ENCODE measurements at places on chromosomes 7 and 10. TPM values are rescaled to one million over a fixed set of nuclear protein-coding genes. Genes with fewer than 3 reads are reported as not detected.

Gene TMEM229A
- not detected for total RNA-seq

Gene ACHE
- total RNA-seq = under 0.01 TPM

Gene GRM8
- not detected for total RNA-seq

Gene FOXL3
- total RNA-seq = not detected

Gene PKD2L1
- not detected for total RNA-seq

Gene HOXA5
- 10.3 TPM for total RNA-seq

Gene PTF1A
- total RNA-seq = not detected

Gene PIK3AP1
- 0.52 TPM for total RNA-seq

Gene CYP3A5
- total RNA-seq = 3.1 TPM

Gene NPY4R
- not detected for total RNA-seq

Gene DOCK4
- total RNA-seq = 10.4 TPM

Gene EPHA1
- 0.09 TPM for total RNA-seq

Gene DNAH11
- under 0.01 TPM for total RNA-seq

Gene GFRA1
- total RNA-seq = under 0.01 TPM

Gene TMEM196
- total RNA-seq = not detected

Gene GIMAP5
- not detected for total RNA-seq

Gene TPST1
- 116 TPM for total RNA-seq

Gene TRIM56
- total RNA-seq = 36.1 TPM

Gene SLC26A3
- total RNA-seq = not detected

Gene ADCY1
- total RNA-seq = 3.2 TPM

Gene SLC13A4
- total RNA-seq = 0.16 TPM

Gene FAM13C
- total RNA-seq = 5.7 TPM

Gene CCDC3
- total RNA-seq = 0.16 TPM

Gene FXYD4
- not detected for total RNA-seq

Gene TEX36
- total RNA-seq = not detected

Gene H2BK1
- not detected for total RNA-seq

Gene NEBL
- 0.16 TPM for total RNA-seq

Gene CRTAC1
- total RNA-seq = not detected

Gene ZNF107
- total RNA-seq = 0.60 TPM

Gene GDF2
- not detected for total RNA-seq

Gene UCMA
- not detected for total RNA-seq

All from bronchial smooth muscle cell (primary cell).